Tongue (tissue), 3 donors: ENCODE measurements at places on chromosomes 2 and 18.

GRCh38 chr2:219946529-219946928 is 319.1 kb downstream of the SLC4A3 start:
- no peak for DNase-seq

GRCh38 chr18:10495936-10496335 is 29.9 kb upstream of the NAPG start:
- no peak for DNase-seq

- no peak for DNase-seq
Observed at GRCh38 chr2:19799881-19800780, 101.7 kb downstream of the TTC32 start.

- no peak for DNase-seq
Observed at GRCh38 chr2:128809259-128809636, 490.6 kb upstream of the HS6ST1 start.

DNA sequence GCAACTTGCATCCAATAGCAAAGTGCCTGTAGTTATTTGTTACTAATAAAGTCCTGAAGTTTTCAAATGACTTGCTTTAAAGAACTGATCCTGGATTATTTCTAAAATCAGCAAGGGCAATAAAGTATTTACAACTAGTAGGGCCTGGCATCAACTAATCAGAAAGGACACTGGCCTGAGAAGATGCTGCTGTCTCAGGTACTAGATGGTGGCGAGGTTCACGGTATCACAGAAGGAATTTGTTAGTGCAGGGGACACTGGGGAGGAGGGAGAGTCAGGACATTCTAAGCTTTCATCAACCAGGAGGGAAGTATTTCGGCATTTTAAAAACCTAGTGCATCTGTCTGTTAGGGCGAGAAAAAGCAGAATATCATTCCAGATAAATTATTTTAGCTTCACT is 440.2 kb upstream of the LYPD1 start:
- no peak for DNase-seq

GRCh38 chr18:75097491-75098225 is 111.3 kb downstream of the PTGR3 start:
- no peak for DNase-seq
